ENCODE measurements at places on chromosomes 6 and 20. TPM values are rescaled to one million over a fixed set of nuclear protein-coding genes. Genes with fewer than 3 reads are reported as not detected.

The PNPLA1 gene
- total RNA-seq: not detected

The EPHA7 gene
- total RNA-seq: 65.6 TPM

The KIFC1 gene
- 4.1 TPM for total RNA-seq

The GLYATL3 gene
- total RNA-seq: not detected

The GRM4 gene
- 3.7 TPM for total RNA-seq

The C2 gene
- 3.7 TPM for total RNA-seq

The TMEM170B gene
- total RNA-seq: 51.8 TPM

The ZC3H12D gene
- total RNA-seq: 0.41 TPM

The VSTM2L gene
- 201 TPM for total RNA-seq

The TRIM39 gene
- 9.8 TPM for total RNA-seq

The TREM1 gene
- not detected for total RNA-seq

The PAX1 gene
- total RNA-seq: not detected

The PAK5 gene
- 33.0 TPM for total RNA-seq

The PRSS35 gene
- 2.0 TPM for total RNA-seq

The FILIP1 gene
- 2.9 TPM for total RNA-seq

The GNMT gene
- not detected for total RNA-seq

The SLC4A11 gene
- under 0.01 TPM for total RNA-seq

The RHAG gene
- 0.41 TPM for total RNA-seq

The HLA-DMB gene
- 0.82 TPM for total RNA-seq

The TSHZ2 gene
- 2.4 TPM for total RNA-seq

The SRMS gene
- not detected for total RNA-seq

The SCRT2 gene
- 1.6 TPM for total RNA-seq

The KCNK17 gene
- 0.41 TPM for total RNA-seq

The CD24 gene
- 1,434 TPM for total RNA-seq

The FOXS1 gene
- 0.82 TPM for total RNA-seq

The RAB44 gene
- not detected for total RNA-seq

The RAMACL gene
- 0.82 TPM for total RNA-seq

The CRYBG1 gene
- total RNA-seq: under 0.01 TPM

Measured in frontal cortex (tissue), 4 donors.